ENCODE measurements at places on chromosomes 5 and 9.

- DNase-seq: no peak
These were observed 254.5 kb downstream of the DEPDC1B start for GRCh38 chr5:60445427-60445826.

DNA sequence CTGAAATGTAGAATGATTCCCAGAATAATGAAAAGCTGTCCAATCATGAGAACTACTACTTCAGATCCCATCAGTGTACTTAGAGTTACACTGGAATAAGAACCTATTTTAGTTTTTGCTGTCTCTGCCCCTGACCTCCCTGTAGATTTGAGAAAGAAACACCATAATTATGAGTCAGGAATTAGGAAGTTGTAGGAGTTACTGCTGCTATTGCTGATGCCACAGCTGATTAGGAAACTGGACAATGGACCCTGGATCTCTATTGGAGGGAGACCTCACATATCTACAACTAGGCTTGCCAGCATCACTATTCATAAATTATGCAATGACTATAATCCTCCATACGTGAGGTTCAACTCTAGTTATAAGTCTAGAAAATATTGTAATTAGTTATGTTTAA is 48.8 kb upstream of the EDIL3 start:
- DNase-seq: peak; percentile 34

- DNase-seq: peak; percentile 70
These were observed 732 bp downstream of the PRKAA1 start for GRCh38 chr5:40797273-40798011.

GRCh38 chr9:123046406-123047195 is 13.1 kb downstream of the GPR21 start:
- no peak for DNase-seq

- peak; percentile 22 for DNase-seq
These were observed 28.8 kb upstream of the DAB2IP start for GRCh38 chr9:121622387-121623203.

GRCh38 chr5:94620256-94620655 is 1.8 kb downstream of the SLF1 start:
- no peak for DNase-seq

GRCh38 chr5:109469896-109470662 is 60.3 kb upstream of the PJA2 start:
- no peak for DNase-seq

DNA sequence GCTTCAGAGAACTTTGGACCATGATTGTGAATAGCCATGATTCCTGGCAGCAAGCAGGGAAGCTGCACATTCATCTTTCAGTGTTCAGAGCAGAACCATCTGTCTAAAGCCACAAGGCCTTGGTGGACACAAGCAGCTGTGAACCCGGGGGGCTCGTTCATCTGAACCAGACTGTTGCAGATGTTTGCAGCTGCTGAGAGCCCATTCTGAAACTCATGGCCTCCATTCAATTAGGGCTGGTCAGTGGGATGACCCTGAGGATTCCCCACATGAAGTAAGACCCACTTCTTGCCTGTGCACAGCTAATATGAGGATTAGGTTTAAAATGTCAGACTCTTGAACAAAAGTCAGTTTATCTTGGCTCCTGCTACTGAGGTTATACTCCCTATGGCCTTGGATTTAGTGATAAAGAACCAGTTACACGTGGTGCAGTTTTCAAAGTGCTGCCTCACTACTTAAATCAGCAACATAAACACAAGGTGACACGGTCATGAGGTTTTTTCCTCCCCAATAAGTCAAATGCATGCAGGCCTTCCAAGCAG is 109.8 kb upstream of the IFNK start:
- no peak for DNase-seq

- no peak for DNase-seq
These were observed 175.2 kb downstream of the CACNA1B start for GRCh38 chr9:138052635-138053320.

DNA sequence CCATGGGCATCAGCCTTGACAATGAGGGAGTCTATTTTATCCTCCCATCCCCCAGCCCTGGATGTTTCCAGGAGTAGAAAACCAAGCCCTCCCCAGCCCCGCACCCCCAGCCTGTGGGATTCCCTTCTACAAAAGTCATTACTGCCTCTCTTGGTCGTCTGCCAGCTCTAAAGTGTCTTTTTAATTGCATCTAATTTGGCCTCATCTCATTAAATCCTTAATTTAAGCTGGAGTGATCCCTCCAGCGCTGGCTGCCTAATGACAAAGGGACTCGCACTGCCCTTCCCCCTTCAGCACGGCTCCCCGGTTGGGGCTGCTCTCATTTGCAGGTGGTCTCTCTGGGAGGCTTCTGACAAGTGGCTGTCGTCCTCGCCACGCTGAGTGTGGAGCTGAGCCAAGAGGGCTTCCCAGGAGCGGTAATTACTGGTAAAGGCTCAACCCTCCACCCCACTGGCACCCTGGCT is 107.9 kb upstream of the ALDH1B1 start:
- no peak for DNase-seq

All from fibroblast of skin of abdomen (primary cell).